ENCODE measurements at places on chromosomes 5 and 9.

GRCh38 chr9:99266255-99267023, 44.4 kb downstream of the SEC61B start:
- peak; percentile 83 for DNase-seq

DNA sequence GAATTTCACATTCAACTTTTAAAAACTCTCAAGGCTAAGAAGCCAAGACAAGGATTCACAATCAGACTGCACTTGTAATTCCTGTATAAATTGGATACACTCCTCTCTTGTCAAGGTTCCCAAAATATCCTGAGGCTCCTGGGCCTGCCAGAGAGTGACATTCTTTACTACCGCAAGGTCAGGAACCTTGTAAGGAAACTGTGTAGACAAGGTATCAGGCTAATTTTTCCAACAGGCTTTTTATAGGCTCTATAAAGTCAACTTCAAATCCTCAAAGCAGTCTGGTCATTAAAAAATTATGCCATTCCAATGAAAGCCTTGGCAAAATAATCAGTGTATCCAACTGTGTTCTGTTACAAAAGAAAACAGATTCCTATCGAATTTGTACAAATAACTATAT, 15.5 kb upstream of the PAIP1 start:
- DNase-seq: no peak

GRCh38 chr9:83639266-83639665, 16.3 kb downstream of the IDNK start:
- no peak for DNase-seq

DNA sequence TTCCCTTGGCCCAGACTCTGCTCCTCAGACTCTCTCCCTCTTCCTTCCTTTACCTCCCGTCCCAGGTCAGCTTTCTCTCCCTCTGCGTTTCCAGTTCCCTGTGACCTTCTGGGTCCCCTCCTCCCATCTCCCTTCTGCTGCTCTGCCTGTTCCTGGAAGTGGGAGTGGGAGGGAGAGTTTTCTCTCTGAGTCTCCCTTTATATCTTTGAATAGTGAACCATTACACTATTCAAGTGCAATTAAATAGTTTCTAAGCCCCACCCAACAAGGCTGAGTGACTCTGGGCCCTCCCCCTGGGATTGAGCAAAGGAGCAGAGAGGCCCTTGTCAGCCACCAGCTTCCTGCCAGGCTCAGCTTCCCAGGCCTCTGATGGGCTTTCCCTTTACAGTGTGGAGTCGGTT, 34.8 kb downstream of the THBS4 start:
- no peak for DNase-seq

DNA sequence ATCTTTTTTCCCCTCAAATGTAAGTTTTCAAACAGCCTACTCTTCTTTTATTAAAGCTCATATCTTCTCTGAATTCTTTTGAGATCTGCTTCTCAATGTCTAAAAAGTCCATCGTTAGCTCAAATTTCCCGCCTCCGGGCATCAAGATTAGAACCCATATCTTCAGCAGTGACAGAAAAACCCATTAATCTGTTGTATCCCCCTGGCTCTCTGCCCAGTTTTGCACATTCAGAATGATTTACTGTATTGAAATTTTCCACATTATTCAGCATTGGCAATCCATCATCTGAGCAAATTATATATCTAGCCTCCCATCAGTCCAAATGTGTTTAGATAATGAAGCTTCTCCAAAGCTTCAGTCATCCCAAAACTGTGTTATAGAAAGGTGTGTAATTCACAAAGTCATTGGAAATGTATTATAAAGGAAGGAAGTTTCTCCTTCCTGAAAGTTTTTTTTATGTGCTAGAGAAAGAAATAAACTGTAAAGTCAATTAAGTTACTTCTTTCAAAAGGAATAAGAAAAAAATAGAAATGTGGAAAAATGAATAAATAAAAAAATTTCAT, 849.9 kb downstream of the MAT2B start:
- no peak for DNase-seq

DNA sequence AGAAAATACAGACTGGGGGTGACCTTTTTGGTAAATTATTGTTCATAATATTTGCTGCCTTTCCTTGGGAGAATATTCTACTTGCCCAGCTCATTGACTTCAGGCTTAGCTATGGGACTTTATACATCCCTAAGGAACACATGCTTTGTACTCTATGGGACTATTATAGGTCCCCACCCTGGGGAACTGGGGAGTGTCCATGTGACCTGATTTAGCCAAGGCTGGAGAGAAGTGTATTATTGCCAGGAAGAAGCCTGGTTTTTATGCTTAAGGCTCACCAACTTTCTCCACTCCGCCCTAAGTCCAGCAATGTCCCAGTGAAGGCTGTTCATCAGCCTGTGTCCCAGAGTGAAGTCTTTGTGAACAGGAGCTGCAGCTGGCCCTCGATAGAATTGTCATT, 16.6 kb upstream of the DRD1 start:
- no peak for DNase-seq

- no peak for DNase-seq
These were observed 131.1 kb downstream of the ZCCHC7 start for GRCh38 chr9:37251452-37251851.

DNA sequence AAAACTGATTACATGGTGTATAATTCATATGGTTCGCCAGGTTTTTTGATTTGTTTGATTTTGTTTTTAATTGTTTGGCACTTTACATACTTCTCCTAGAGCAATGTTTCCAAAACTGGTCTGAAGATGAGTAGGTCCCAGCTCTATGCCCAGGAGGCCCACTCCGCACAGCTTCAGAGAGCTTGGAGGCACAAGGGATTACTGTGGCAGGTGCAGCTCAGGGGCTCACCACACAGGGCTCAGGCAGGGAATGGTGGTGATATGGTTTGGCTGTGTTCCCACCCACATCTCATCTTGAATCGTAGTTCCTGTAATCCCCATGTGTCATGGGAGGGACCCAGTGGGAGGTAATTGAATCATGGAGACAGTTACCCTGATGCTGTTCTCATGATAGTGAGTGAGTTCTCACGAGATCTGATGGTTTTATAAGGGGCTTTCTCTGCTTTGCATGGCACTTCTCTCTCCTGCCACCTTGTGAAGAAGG, 296.6 kb downstream of the MED10 start:
- DNase-seq: no peak

GRCh38 chr9:98339987-98340800, 84.7 kb upstream of the TBC1D2 start:
- no peak for DNase-seq

- peak; percentile 72 for DNase-seq
These were observed 610 bp downstream of the PSIP1 start for GRCh38 chr9:15509931-15510788.

DNA sequence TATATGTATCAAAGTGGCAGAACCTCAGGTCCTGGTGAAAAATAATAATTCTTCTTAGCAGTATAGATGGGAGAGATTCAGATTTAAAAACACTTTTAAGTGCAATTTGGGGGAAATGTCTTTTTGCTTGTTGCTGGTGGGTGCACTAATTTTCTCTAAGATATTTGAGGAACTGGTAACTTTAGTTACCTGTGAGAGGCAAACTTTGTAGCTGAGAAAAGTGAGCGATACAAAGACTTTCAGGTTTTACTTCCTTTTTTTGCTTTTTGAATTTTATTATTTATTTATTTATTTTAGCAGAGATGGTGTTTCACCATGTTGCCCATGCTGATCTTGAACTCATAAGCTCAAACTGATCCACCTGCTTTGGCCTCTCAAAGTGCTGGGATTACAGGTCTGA, 303.1 kb upstream of the PTGER4 start:
- no peak for DNase-seq

GRCh38 chr9:8822667-8823025, 1023.1 kb upstream of the DMAC1 start:
- no peak for DNase-seq

GRCh38 chr5:151596828-151597539, 5.9 kb upstream of the FAT2 start:
- DNase-seq: no peak

DNA sequence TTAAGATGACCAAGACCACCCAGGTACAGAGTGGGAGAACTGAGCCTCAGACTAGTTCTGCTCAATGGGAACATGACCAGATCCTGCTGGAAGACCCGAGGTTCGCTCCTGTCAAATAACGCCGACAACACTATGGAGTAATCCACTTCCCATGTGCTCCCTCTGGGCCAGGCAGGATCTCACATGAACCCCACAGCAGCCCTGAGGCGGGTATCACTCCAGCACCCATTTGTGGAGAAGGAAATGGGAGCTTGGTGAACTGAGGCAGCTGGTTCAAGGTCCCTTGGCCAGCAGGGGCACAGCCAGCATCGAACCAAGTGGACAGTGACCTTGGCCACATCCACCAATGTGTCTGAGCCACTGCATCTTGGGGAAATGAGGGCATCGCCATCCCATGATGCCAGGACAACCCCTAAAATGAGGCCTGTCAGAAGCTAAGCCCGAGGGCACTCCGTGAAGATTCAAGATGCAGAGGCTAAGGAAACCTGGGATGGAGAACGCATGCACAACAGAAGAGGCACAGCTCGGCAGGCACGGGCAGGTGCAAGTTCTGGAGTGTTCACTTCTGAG, 8.5 kb downstream of the ANKS6 start:
- peak; percentile 49 for DNase-seq

GRCh38 chr5:749101-749670, 35.3 kb downstream of the ZDHHC11B start:
- no peak for DNase-seq

GRCh38 chr5:57717555-57717954, 234.9 kb upstream of the ACTBL2 start:
- DNase-seq: no peak

- no peak for DNase-seq
These were observed 55.2 kb upstream of the FYB1 start for GRCh38 chr5:39274398-39275085.

- no peak for DNase-seq
These were observed 118.9 kb downstream of the NXNL2 start for GRCh38 chr9:88653911-88654310.

DNA sequence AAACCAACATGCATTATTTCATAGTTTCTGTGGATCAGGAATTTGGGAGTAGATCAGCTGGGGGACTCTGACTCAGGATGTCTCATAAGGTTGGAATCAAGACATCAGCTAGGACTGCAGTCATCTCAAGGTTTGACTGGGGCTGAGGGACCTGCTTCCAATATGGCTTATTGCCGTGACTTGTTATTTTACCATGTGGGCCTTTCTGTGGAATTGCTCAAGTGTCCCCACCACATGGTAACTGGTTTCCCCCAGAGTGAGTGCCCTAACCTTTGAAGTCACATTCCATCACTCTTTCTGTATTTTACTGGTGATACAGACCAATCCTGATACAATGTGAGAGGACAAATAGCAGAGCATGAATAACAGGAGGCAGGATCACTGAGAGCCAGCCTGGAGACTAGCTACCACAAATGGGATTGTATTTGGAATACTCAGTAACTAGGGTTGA, 70.2 kb upstream of the ELL2 start:
- DNase-seq: no peak

- DNase-seq: no peak
These were observed 89.7 kb downstream of the MLLT3 start for GRCh38 chr9:20532584-20532983.

- no peak for DNase-seq
These were observed 931.0 kb upstream of the DMAC1 start for GRCh38 chr9:8730618-8731017.

DNA sequence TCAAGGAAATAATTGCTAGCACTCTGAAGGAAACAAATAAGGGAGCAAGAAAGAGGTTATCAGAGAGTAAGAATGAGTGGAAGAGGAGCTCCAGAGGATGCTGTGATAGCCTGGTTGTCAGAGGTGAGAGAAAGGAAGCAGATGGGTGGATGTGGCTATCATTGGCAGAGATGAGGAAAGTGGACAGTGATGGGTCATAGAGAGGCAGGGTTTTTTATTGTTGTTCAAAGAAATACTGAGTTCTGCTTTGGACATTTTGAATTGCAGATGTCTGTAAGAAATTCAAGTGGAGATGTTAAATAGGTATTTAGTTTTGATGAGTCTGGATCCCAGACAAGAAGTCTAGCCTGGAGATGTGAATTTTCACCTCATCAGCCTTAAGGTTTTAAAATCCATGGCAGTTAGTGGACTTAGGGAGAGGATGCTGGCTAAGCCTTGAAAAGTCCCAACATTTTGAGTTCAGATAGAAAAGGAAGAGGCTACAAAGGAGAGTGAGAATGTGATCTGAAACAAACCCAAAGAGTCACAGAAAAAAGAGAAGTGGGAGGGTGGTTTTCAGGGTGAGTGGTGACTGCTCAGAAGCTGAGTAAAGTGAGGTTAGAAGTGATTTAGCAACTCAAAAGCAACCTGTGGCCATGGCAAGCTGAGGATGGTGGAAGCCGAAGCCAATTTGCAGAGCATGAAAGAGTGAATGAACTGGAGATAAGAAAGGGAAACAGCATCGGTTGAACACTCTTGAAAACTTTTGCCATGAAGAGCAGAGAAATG, 50.4 kb downstream of the PPIC start:
- DNase-seq: no peak

GRCh38 chr9:89375191-89375760, 57.0 kb downstream of the SECISBP2 start:
- DNase-seq: no peak

DNA sequence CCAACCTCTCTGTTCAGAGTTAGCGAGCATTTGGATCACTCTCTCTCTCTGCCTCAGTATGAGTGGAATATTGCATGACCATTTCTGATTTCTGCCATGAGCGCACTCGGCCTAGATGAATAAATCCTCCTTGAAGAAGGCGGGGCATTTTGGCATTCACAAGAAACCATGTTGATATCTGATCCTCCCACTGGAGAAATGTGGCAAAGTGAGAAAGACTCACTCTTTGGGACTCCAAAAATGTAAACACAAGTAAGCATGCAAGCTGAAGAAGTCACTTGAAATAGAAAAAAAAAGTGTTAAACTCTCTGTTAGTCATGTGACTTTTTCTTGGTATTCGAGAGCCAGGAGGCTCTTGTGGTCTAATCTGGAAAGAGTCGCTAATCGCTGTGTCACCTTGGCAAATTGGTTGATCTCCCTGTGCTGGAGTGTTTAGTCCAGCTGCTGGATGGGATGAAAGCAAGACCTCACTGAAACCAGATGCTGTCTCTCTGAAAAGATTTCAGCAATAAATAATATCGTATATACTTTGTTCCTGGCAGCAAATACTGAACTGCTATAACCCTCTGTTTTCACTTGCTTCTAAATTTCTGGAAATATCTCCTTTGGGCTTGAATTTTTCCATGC, 95.5 kb downstream of the GHR start:
- no peak for DNase-seq

GRCh38 chr9:15763371-15763770, 210.5 kb downstream of the CCDC171 start:
- no peak for DNase-seq

GRCh38 chr9:90942555-90942954, 140.9 kb downstream of the SYK start:
- DNase-seq: no peak
